ENCODE measurements at places on chromosomes 12 and 14.

DNA sequence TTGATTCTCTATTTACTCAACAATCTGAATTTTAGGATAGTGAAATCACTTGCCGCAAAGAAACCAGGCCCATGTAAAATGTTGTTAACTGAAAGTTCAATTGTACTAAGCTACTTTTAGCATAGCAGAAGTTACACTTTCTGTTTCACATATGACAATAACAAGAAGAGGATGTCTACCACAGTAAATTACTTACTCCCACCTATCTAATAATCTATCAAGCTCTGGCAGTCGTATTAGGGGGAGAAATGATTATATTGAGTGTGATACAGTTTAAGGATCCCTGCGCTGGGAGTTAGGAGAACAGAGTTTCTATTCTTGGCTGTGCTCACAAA is 66.5 kb upstream of the CAND1 start:
- no peak for DNase-seq

DNA sequence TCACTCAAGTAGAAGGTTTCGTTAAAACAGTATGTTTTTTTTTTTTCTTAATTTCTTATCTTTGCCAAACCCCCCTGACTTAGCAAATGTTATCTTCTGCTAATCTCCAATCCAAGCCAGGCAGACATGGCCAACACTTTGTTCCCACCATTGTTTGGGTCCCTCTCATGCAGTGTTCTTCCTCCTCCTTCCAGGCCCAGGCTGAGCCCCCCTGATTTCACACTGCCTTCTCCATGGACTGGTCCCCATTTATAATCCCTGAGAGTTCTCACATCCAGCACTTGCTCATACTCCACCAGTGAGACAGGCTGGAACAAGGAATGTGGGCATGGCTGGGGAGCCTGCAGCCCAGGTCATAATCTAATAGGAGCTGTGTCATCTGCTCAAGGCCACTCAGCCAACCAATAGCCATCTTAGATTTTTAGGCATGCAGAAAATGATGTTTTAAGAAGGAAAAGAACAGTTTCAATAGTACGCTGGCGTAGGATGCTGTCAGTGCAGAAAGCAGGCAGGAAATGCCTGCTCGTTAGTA is 238.4 kb upstream of the CCDC196 start:
- DNase-seq: peak; percentile 19

DNA sequence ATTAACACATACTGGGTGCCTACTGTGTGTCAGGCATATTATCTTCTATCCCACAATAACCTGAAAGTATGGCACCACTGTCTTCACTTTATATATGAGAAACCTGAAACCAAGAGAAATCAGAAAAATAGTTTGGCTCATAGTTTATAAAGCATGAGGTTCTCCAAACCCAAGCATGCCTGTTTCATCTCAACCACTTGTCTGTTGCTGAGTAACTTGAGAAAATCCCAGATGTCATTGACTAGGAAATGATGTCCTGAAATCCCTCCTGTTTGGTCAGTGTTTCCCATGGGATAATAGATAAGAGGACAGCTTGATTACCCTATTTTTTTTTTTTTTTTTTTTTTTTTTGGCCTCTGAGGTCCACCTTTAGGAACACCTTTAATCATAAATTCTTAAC is 2.6 kb upstream of the IFNG-AS1 start:
- no peak for DNase-seq

DNA sequence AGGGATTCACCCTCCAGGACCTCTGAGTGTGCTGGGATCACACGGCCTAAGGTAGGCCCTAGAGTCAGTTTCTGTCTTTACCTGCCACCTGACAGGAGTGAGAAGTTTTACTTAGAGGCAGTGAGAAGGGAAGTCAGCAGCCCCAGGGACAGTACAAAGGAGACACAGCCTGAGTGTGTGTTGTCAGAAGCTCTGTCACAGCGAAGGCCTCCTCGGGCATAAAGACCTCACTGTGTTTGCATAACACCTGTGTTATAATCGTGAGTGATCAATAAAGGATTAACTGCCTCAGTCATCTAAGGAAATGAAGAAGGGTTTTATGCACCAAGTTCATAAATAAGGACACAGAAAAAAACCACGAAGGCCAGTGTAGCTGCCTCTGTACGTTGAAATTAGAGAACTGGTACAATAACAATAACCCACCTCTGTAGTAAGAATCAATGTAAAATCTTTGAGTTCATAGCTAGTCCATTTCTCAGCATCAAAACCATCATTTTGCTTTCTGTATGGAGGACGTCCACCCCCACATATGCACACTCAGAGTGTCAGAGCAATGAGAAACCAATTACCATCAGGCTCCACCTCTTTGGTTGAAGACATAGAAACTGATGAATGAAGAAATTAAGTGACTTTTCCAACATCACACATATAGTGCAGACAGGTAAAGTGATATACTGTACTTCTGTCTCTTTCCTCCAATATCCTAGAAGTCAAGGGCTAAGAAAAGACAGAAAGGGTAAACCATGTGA is 159.3 kb downstream of the DAD1 start:
- DNase-seq: no peak

DNA sequence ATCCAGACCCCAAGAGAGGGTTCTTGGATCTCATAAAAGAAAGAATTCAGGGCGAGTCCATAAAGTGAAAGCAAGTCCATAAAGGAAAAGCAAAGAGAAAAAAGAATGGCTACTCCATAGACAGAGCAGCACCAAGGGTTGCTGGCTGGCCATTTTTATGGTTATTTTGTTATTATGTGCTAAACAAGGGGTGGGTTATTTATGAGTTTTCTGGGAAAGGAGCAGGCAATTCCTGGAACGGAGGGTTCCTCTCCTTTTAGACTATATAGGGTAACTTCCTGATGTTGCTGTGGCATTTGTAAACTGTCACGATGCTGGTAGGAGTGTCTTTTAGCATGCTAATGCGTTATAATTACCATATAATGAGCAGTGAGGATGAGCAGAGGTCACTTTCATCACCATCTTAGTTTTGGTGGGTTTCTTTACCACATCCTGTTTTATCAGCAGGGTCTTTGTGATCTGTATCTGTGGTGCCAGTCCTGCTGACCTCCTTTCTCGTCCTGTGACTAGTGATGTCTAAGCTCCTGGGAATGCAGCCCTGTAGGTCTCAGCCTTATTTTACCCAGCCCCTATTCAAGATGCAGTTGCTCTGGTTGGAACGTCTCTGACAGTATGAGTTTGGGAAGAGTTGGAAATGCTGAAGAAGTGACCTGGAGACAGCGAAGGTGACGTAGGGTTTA is 100.5 kb downstream of the ZNF664 start:
- no peak for DNase-seq

- no peak for DNase-seq
Observed at GRCh38 chr14:59150990-59151389, 37.5 kb upstream of the DAAM1 start.

- DNase-seq: no peak
Observed at GRCh38 chr14:76768671-76769500, 7.6 kb downstream of the VASH1 start.

- DNase-seq: no peak
Observed at GRCh38 chr12:87935216-87935615, 94.0 kb downstream of the C12orf50 start.

- DNase-seq: peak; percentile 73
Observed at GRCh38 chr12:30457621-30458289, 237.9 kb downstream of the IPO8 start.

- no peak for DNase-seq
Observed at GRCh38 chr12:102643879-102644575, 163.7 kb upstream of the IGF1 start.

DNA sequence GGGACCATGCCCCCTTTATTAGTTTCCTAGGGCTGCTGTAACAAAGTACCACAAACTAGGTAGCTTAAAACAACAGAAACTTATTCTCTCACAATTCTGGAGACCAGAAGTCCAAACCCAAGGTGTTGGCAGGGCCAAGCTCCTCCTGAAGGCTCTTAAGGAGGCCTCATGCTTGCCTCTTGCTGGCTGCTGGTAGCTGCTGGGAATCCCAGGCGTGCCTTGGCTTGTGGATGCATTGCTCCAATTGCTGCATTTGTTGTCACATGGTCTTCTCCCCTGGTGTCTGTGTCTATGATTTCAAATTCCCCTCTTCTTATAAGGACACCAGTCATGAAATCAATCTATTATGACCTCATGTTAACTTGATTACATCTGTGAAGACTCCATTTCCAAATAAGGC is 11.2 kb downstream of the SLC17A8 start:
- DNase-seq: no peak

DNA sequence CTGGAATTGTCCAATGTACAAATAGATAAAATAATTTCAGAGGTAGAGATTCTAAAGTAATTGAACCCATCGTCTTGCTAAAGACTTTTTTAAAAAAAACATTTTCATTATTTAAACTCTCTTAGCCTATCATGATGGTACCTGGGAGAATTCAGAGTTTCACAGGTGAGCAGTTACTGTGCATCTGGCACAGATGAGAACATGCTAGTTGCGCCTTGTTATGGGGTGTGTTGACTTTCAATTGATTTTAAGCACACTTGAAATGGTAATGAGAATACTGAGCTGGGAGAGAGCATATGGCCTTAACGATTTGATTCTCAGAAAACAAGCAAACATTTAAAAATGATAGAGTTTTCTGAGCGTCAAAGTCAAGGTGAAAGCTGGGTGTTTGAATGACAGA is 66.6 kb downstream of the FLRT2 start:
- DNase-seq: no peak

DNA sequence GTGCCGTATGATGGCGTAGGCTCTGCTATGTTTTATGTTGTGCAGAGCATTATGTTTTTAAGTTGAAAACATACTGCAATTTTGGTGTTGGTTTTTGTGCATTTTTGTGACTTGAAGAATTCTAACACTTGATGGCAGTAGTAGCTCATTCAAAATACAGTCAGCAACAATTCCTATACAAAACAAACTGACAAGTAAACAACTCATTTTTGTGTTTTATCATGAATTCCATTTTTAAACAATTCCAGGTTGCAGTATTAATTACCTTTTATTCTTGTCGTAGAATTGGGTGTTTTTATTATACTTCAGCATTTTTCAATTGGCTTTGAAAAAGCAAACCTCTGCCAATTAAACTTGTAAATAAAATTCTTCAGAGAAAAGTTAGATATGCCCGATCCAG is 4.1 kb upstream of the CCER1 start:
- peak; percentile 34 for DNase-seq

- DNase-seq: no peak
Observed at GRCh38 chr14:102124419-102124818, 15.3 kb upstream of the WDR20 start.

- no peak for DNase-seq
Observed at GRCh38 chr12:72024613-72025012, 86.0 kb downstream of the TPH2 start.

DNA sequence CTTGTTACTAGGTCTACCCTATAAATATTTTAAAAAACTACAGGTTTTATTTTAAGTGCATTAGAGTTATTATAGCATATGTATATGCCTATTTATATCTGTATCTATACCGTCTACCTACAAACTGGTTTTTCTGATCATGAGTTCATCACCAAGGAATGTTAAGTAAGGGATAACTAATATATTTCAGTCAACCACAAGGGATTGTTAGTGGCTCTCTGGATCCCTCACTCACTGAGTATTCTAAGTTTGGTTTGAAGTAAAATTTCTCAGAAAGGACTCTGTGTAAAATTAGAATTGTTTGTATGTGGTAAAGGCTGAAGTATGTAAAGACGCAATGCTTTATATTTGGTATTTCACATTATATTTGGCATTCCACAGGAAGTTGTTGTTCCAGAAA is 4.8 kb downstream of the EPYC start:
- DNase-seq: no peak

DNA sequence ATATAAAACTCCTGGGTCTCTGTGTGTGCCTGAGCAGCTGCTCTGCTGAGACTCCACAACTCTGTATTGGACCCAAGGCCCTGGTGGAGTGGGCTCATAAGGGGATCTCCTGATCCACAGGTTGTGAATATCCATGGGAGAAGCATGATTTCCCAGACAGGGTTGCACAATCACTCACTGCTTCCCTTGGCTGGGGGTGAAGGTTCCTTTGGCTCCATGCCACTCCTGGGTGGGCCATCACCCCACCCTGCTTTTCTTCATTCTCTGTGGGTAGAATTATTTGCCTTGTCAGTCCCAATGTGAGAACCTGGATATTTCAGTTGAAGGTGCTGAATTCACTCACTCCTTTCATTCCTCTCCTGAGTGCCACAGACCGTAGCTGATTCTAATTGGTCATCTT is 205.2 kb upstream of the TMEM260 start:
- no peak for DNase-seq

- DNase-seq: no peak
Observed at GRCh38 chr14:77763978-77764377, 3.0 kb upstream of the SNW1 start.

DNA sequence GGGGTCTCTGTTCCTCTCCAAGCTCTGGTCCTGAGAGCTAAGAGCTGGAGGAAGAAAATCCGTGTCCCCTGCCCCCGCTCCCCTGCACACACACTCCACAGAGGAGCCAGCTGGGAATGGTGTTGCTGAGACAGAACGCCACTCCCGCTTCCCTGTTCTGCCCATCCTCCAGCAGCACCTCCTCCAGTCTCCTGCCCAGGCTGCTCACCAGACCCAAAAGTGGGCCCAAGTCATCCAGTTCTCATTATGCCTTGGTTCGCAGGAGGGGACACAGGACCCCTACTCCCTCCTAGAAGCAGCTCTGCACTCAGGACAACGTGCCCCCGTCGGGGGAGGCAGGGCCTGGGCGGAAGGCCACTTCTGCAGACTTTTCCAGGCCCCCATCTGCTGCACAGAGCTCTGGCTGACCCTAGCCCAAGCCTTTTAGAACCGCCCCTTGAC is 830 bp upstream of the TRMT61A start:
- no peak for DNase-seq

- DNase-seq: no peak
Observed at GRCh38 chr14:64946310-64947045, 3.9 kb upstream of the GPX2 start.

- no peak for DNase-seq
Observed at GRCh38 chr12:105252901-105253300, 16.9 kb upstream of the APPL2 start.

- DNase-seq: no peak
Observed at GRCh38 chr12:94169966-94170689, 21.8 kb downstream of the PLXNC1 start.

DNA sequence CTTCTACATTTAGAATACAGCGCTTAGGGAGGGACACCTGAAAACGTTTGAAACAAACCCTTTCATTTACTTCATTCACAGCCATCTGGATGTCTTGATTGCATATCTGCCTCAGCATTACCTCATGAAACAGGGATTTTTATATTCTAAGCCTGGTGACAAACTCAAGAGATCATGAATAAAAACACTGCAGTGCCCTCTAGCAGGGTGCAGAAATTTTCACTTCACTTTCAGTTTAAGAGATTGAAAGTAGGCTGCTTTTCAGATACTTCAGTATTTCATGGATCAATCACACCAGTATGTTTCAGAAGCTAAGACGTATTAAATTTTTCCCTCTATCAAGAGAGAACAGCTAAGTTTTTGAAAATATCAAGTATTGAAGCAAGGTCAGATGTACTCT is 467.8 kb downstream of the MDGA2 start:
- DNase-seq: no peak

Data from AG08395 (cell line).